ENCODE measurements at places on chromosomes 1 and 21. TPM values are rescaled to one million over a fixed set of nuclear protein-coding genes. Genes with fewer than 3 reads are reported as not detected.

GRCh38 chr1:16204634-16205333, 7.7 kb downstream of the ARHGEF19 start:
- no peak overlapping the region for H3K4me3 ChIP-seq
- H3K36me3 ChIP-seq = no peaks in the 10 kb centered on the region
- no peak overlapping the region for H3K27ac ChIP-seq

- H3K4me3 ChIP-seq = no peak overlapping the region
- no peaks in the 10 kb centered on the region for H3K4me1 ChIP-seq
- H3K27ac ChIP-seq = no peak overlapping the region
- no peak for DNase-seq
- no peaks in the 10 kb centered on the region for H3K36me3 ChIP-seq
- no peaks in the 10 kb centered on the region for H3K27me3 ChIP-seq
These were observed 159.1 kb downstream of the CHRM3 start for GRCh38 chr1:239545466-239545865.

- no peaks in the 10 kb centered on the region for H3K36me3 ChIP-seq
- no peak for DNase-seq
- H3K27ac ChIP-seq = peak overlapping the region; percentile 56
- no peaks in the 10 kb centered on the region for H3K27me3 ChIP-seq
- peaks cover 57% of the 10 kb centered on the region for H3K4me1 ChIP-seq
These were observed 10.2 kb downstream of the NES start for GRCh38 chr1:156666862-156667609.

GRCh38 chr1:167645140-167645541, 15.1 kb downstream of the RCSD1 start:
- no peaks in the 10 kb centered on the region for H3K36me3 ChIP-seq
- no peak overlapping the region for H3K27ac ChIP-seq
- no peaks in the 10 kb centered on the region for H3K27me3 ChIP-seq
- no peak for DNase-seq
- no peaks in the 10 kb centered on the region for H3K4me1 ChIP-seq

DNA sequence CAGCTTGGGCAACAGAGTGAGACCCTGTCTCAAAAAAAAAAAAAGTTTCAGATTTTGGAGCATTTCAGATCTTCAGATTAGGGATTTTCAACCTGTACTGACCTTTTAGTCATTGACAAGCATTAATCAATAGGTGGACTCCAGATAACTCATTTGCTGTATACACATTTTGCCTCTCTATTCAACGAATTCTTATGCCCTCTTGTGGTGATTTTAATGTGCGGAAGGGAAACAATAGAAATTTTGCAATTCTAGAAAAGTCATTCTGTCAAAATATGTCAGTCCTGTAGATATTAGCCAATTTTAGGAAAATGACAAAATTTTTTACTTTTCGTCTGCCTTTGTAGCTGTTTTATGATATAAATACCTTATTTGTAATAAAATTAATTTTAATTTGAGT, 11.6 kb upstream of the OR2G2 start:
- H3K4me1 ChIP-seq = no peaks in the 10 kb centered on the region
- DNase-seq = no peak
- H3K4me3 ChIP-seq = no peak overlapping the region

DNA sequence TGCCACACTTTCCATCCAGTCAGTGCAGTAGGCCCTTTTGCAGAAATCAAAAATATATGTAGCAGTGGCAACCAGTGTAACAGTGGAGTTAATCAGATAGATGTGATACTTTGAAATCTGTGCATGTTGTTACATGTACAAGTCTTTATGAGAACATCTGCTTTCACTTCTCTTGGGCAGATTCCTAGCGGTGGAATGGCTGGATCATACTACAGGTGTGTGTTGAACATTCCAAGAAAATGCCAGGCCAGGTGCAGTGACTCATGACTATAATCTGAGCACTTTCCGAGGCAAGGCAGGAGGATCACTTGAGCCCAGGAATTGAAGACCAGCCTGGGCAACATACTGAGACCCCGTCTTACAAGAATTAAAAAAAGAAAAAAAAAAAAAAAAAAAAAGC, 55.3 kb downstream of the GNB1 start:
- H3K4me3 ChIP-seq = no peak overlapping the region
- H3K4me1 ChIP-seq = peaks cover 13% of the 10 kb centered on the region
- H3K27ac ChIP-seq = no peak overlapping the region
- H3K36me3 ChIP-seq = no peaks in the 10 kb centered on the region

DNA sequence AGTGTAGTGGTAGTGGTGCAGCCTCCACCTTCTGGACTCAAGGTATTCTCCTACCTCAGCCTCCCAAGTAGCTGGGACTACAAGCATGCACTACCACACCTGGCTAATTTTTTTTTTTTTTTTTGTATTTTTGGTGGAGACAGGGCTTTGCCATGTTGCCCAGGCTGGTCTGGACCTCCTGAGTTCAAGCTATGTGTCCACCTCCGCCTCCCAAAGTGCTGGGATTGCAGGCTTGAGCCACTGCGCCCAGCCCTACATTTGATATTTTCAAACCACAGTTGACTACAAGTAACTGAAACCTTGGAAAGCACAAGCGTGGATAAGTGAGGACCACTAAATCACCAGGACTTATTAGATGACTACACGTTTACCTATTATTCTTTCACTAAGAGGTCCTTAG, 10.0 kb upstream of the PDPN start:
- H3K27me3 ChIP-seq = no peaks in the 10 kb centered on the region
- no peaks in the 10 kb centered on the region for H3K4me1 ChIP-seq
- H3K4me3 ChIP-seq = no peak overlapping the region
- no peaks in the 10 kb centered on the region for H3K36me3 ChIP-seq
- no peak overlapping the region for H3K27ac ChIP-seq
- DNase-seq = no peak

DNA sequence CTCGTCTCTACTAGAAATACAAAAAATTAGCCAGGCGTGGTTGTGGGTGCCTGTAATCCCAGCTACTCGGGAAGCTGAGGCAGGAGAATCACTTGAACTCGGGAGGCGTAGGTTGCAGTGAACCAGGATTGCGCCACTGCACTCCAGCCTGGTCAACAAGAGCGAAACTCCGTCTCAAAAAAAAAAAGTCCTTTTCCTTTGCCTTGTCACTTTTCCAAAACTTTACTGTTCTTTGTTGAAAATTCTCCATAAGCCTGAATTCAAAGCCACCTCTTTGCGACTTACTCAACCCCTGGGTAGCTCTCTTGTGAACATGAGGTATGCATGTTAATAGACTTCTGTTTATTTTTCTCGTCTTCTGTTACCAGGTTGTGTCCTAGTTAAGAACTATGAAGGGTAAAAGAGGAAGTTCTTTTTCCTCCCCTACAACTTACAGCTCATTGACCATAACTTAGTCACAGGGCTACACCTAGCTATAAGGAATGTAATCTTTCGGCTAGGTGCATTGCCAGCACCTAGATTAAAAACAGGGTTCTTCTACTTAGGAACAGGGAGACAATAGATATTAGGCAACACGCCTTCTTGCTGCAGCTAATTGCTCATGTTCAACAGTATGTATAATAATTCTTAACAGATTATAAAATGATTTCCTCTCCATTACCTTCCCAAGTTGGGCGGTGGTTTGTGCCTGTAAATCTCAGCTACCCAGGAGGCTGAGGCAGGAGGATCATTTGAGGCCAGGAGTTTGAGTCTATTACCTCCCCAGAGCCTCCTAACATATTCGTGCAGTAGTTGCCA, 40.9 kb downstream of the PTAFR start:
- H3K27ac ChIP-seq = no peak overlapping the region
- peaks cover 6% of the 10 kb centered on the region for H3K4me1 ChIP-seq
- DNase-seq = no peak
- no peaks in the 10 kb centered on the region for H3K27me3 ChIP-seq

DNA sequence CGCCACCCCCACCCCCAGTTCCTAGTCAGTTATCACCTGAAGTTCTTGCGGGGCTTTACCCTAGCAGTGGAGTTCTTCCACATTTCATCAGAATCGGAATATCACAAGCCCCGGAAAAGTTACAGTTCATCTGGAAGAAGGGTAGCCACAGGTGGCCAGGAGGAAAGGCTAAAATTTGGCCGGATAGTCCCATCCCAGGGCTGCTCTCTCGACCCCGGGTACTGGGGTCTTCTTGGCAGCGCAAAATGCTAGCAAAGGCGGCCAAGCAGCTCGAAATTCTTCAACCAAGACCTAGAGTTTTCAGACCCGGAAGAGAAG, 7.9 kb downstream of the HLX start:
- no peak overlapping the region for H3K27ac ChIP-seq
- no peaks in the 10 kb centered on the region for H3K27me3 ChIP-seq
- no peak for DNase-seq
- peak overlapping the region; percentile 1 for H3K4me3 ChIP-seq
- no peaks in the 10 kb centered on the region for H3K36me3 ChIP-seq
- H3K4me1 ChIP-seq = peaks cover 7% of the 10 kb centered on the region

- peak; percentile 44 for DNase-seq
- H3K4me3 ChIP-seq = no peak overlapping the region
- H3K27me3 ChIP-seq = no peaks in the 10 kb centered on the region
- no peak overlapping the region for H3K27ac ChIP-seq
- H3K4me1 ChIP-seq = peaks cover 11% of the 10 kb centered on the region
These were observed 11.5 kb downstream of the KCNA2 start for GRCh38 chr1:110594456-110595352.

- no peaks in the 10 kb centered on the region for H3K4me1 ChIP-seq
- no peaks in the 10 kb centered on the region for H3K36me3 ChIP-seq
- H3K27ac ChIP-seq = no peak overlapping the region
- H3K4me3 ChIP-seq = no peak overlapping the region
- DNase-seq = no peak
- H3K27me3 ChIP-seq = no peaks in the 10 kb centered on the region
These were observed 127.2 kb downstream of the FAM78B start for GRCh38 chr1:166039436-166040201.

GRCh38 chr1:162690672-162691434, 58.6 kb downstream of the DDR2 start:
- H3K27me3 ChIP-seq = no peaks in the 10 kb centered on the region
- no peaks in the 10 kb centered on the region for H3K36me3 ChIP-seq
- no peak for DNase-seq
- peak overlapping the region; percentile 2 for H3K27ac ChIP-seq
- H3K4me1 ChIP-seq = peaks cover 16% of the 10 kb centered on the region

DNA sequence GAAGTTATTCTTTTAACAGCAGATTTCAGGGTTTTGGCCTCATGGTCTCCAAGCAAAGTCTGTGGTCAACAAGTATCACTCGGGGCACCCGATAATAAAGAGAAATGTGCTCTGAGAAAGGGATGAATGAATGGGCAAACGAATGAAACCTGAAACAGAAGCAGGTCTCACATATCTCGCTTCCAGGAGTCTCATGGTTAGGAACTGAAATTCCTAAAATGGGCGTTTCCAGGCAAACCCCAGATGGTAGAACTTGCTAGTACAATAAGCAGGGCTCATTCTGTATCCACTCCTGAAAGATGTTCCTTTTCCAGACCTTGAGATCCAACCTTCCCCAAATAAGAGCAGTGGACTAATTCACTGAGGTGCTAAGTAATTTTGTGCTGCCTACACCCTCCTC, 87.2 kb downstream of the LAMC2 start:
- H3K27me3 ChIP-seq = no peaks in the 10 kb centered on the region
- no peak overlapping the region for H3K27ac ChIP-seq

DNA sequence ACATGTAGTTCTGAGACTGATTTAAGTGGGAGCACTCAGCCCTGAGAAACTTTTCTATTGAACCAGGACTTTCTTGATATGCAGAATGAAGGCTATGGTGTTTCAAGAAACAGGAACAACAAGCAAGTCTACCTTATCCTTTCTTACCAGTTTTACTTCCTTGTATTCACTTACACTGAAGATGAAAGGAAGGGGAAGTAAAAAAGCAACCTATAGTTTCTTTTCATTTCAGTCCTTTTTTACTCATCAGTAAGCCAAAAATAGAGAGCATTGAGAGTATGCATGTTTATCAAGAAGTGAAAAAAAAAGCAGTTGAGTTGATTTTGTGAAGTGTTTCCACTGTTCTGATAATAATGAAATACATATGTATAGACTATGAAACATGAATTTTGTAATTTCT, 1010.3 kb downstream of the AMY1C start:
- DNase-seq = no peak
- H3K27me3 ChIP-seq = no peaks in the 10 kb centered on the region
- no peak overlapping the region for H3K27ac ChIP-seq
- H3K4me3 ChIP-seq = no peak overlapping the region
- H3K36me3 ChIP-seq = no peaks in the 10 kb centered on the region
- no peaks in the 10 kb centered on the region for H3K4me1 ChIP-seq

GRCh38 chr1:248417854-248418253, 15.0 kb downstream of the OR2T1 start:
- H3K27ac ChIP-seq = no peak overlapping the region
- no peak for DNase-seq
- H3K36me3 ChIP-seq = no peaks in the 10 kb centered on the region
- no peaks in the 10 kb centered on the region for H3K4me1 ChIP-seq
- H3K4me3 ChIP-seq = no peak overlapping the region

- peak overlapping the region; percentile 68 for H3K4me3 ChIP-seq
- peak overlapping the region; percentile 94 for H3K27ac ChIP-seq
- H3K27me3 ChIP-seq = no peaks in the 10 kb centered on the region
- H3K4me1 ChIP-seq = peaks cover 50% of the 10 kb centered on the region
- peak; percentile 90 for DNase-seq
- no peaks in the 10 kb centered on the region for H3K36me3 ChIP-seq
These were observed 838 bp downstream of the CCDC28B start for GRCh38 chr1:32201011-32201855.

- H3K27ac ChIP-seq = no peak overlapping the region
- H3K36me3 ChIP-seq = no peaks in the 10 kb centered on the region
- H3K4me1 ChIP-seq = peaks cover 12% of the 10 kb centered on the region
- no peaks in the 10 kb centered on the region for H3K27me3 ChIP-seq
- DNase-seq = no peak
These were observed 3.1 kb upstream of the ZNF697 start for GRCh38 chr1:119651133-119651532.

GRCh38 chr1:168170564-168171508, 7.9 kb upstream of the TIPRL start:
- H3K27me3 ChIP-seq = no peaks in the 10 kb centered on the region
- H3K27ac ChIP-seq = no peak overlapping the region
- no peaks in the 10 kb centered on the region for H3K4me1 ChIP-seq
- H3K36me3 ChIP-seq = no peaks in the 10 kb centered on the region
- H3K4me3 ChIP-seq = no peak overlapping the region

DNA sequence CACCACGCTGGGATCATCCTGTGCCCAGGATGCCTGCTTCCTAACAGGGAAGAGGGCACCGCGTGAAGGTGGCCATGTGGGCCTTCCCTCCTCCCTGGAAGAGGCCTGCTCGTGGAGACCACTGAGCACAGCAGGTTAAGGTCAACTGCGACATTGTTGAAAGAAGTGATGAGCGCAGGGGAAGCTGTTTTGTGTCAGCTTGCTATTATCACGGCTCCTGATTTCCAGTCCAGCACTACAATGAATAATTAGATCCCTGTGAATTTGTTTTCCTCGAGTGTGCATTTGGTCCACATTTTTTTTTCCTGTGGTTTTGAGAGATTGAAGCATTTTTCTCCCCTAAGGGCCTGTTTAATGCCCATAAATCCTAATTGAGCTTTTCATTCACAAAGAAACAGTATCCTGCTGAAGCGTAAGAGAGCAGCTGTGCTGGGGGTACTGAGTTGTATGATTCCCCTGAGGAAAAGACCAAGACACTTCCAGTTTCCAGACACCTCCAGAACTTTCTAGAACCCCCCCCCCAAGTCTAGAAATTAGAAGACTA, 204.9 kb downstream of the KCNJ6 start:
- H3K4me1 ChIP-seq = no peaks in the 10 kb centered on the region
- no peaks in the 10 kb centered on the region for H3K36me3 ChIP-seq
- H3K27me3 ChIP-seq = no peaks in the 10 kb centered on the region
- no peak overlapping the region for H3K27ac ChIP-seq
- no peak overlapping the region for H3K4me3 ChIP-seq
- DNase-seq = no peak

SPRR4 gene
- 8.4 TPM for total RNA-seq

LCE3E gene
- total RNA-seq = not detected

MAST2 gene
- total RNA-seq = 113 TPM

NPL gene
- total RNA-seq = 21.6 TPM

All from testis (tissue), 5 donors.